Stimulated activated CD4-positive, alpha-beta T cell treated with anti-CD3 and anti-CD28 coated beads, Interleukin-1b, Interleukin-23, amount 100 ng/mL, for 24 hours (primary cell): ENCODE measurements at places on chromosomes 1 and 21.

DNA sequence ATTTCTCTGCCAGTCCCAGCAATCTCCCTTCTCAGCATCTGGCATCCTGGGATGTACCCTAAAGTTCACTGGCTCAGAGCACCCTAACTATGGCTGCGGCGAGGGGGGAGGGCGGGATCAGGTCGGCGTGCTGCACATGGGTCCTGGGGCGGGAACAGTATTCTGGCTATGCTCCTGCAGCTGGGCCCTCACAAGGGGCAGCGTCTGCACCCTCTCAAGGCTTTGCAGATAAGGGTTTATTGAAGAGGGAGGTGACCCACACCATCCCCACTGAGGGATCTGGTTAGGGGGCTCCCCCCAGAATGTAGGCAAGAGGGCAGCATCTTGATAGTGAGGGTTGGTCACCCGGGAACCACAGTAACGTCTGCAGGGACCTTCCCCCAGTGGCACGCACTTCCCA lies 44.9 kb upstream of the PCBP3 start:
- no peak for DNase-seq

- no peak for DNase-seq
Observed at GRCh38 chr1:177142791-177143271, 21.7 kb downstream of the ASTN1 start.

DNA sequence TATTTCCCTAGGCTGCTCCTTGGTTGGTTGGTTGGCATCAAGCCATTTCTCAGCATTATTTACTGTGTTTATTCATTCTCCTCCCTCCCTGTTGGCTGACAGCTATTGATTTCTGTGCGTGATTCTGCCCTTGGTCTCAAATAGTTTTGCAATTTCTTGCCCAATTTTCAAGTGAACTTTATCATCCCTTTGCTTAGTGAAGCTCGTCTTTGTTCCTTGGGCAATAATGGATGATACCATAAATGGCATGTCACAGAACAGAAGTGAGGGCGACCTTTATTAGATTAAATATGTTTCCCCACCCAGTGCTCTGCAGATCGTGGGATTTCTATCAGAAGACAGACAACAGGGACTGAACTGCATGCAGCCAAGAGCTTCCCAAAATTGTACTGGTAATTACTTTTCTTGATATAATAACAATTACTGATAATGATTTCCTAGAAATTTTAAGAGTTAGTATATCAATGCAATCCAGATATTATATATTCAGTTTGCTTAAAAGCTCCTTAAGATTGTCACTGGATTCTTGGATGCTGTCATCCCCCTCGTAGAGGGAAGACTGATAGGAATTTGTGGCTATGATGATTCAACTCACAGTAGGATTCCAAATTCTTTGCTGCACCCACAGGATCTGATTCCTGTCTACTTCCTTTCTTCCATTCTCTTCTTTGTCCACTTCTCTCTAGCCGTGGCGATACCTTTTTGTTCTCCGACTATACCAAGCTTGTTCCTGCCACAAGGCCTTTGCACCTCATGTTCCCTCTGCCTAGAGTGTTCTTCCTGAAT lies 122.1 kb upstream of the KAZN start:
- no peak for DNase-seq

GRCh38 chr1:81801651-81802456 lies 1.1 kb downstream of the ADGRL2 start:
- no peak for DNase-seq
